ENCODE measurements at places on chromosomes 1 and 21.

DNA sequence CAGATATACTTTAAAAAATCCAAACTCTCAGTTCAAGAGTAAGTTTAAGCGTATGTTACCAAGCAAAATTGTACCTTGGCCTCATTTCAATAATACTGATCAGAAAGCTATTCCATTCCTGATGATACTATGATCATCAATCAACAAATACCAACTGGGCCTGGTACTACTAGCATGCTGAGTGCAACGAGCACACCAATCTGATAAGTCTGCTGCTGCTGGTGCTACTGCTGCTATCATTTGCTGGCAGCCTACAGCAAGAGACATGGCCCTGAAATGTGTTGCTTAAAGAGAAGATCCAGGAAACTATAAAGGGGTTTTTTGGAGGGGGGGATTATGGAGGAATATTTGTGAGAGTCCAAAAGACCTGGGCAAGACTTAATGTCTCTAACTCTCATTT, 39.7 kb downstream of the NME7 start:
- no peak for DNase-seq

- DNase-seq, result no peak
These were observed 1.8 kb downstream of the NR1I3 start for GRCh38 chr1:161235957-161236775.

DNA sequence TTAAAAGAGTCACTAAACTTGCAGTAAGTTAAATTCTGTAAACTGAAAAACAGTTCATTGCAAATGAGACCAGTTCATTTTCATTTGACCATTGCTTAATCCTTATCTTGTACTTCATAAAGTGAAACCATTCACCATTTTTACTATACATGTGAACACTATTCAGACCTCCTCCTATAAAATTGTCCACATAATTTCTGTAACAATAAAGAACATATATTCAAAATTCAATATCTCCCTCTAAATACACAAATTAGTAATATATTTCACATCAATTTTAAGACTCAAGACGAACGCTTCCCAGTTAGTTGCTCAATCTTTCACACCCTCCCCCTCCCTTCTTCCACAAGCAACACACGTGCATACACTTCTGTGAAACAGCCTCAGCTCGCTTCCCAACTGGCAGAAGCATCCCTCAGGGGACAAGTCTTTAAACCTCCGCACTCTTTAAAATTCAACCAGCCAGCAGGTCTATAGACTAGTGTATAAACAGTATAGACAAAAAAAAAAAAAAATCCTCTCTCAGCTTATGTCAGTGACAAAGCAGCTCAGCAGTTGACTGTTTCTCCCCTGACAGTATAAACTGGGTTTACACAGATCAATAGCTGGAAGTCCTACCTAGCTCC, 99.6 kb downstream of the DENND1B start:
- no peak for DNase-seq

DNA sequence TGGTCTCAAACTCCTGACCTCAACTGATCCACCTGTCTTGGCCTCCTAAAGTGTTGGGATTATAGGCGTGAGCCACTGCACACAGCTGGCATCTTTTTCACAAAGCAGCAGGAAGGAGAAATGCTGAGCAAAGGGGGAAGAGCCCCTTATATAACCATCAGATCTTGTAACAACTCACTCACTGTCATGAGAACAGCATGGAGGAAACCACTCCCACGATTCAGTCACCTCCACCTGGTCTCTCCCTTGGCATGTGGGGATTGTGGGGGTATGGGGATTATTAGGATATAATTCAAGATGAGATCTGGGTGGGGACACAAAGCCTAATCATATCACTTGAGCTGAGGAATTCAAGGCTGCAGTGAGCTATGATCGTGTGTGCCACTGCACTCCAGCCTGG, 3.0 kb upstream of the MFSD2A start:
- no peak for DNase-seq
